ENCODE measurements at places on chromosomes 3 and 15.

DNA sequence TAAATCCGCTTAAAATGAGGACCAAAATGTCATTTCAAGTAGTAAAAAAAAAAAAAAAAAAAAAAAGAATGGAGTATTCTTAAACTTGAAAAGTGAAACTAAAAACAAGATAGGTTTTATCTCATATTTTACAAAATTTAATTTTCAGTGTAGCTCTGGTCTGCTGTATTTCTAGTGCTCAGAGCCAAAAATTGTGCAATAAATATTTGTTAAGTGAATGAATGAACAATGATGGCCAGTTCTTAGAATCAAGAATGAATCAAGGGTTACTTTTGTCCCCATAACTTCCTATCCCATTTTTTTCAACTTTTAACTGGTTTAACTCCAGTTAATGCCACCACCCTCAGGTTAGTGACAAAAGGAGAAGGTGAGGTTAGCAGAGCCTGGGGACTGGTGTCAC, 214.4 kb downstream of the ABHD5 start:
- no peak for DNase-seq

DNA sequence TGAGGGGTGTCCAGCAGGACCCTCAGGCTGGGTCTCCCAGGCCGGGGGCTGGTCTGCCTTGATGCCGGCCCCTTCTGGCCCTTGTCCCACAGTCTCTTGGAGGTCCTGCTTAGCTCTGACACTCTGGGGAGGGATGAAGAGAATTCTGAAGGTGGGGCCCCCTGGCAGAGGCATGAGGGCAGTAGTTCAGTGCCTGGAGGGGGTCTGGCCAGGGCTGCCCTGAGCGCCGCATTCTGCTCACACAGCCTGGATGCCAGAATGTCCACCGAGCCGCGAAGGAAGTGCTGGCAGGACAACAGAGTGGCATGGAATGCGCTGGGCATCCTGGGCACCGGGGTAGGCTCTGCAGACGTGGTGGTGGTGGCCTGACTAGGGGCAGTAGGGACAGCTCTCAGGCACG, 55.5 kb downstream of the SMAD6 start:
- no peak for DNase-seq

- DNase-seq, result no peak
Measured at GRCh38 chr15:41780266-41780665, 6.0 kb downstream of the MAPKBP1 start.

GRCh38 chr3:38260474-38260873, 5.1 kb upstream of the SLC22A13 start:
- no peak for DNase-seq

- DNase-seq, result no peak
Measured at GRCh38 chr15:29942143-29942542, 119.9 kb upstream of the TJP1 start.

DNA sequence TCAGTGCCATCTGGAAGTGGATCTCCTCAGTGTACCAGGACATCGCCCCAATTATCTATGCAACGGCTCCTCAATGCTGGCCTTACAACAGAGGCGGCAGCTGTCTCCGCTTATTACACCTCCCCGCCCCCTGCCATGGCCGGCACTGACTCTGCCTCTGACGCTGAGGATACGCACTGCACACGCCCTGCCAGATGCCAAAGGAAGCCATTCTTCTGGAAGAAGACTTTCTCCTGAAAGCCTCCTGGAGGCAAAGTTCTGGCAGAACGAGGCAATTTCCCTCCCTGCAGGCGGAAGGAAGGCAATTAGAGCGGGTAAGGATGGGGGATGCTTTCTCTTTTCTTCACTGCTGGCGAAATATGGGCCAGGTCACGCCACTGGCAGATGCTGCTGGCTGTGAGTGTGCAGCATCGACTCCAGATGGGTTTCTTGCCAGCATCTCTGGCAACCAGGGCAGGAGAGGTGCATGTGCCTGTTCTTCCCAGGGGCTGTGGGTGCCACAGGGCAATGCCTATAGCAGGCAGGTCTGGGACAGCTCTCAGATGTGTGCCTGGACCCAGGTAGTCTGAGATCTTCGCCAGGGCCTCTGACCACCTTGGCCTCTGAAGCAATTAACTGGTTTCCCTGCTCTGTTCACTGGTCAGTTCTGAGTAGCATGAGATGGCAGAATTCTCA, 62.2 kb upstream of the MRPS22 start:
- DNase-seq, result no peak

DNA sequence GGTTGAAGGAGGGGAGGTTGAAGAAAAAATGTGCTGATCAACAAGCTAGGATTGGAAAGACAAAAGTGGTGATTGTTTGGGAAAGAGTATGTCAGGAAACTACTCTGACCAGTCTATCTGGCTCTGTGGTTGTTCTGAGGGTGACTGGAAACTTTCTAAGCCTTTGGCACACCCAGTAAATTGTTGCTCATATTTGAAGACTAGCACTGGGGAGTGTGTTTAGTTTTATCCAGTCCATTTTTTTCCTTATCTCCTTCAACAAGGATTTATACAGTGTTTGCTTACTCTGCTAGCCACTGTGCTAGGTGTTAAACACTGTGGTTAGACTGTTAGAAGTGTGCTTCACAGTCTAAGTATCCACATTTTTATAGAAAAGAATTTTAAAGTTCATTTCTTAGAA, 28.8 kb downstream of the PPM1L start:
- no peak for DNase-seq

DNA sequence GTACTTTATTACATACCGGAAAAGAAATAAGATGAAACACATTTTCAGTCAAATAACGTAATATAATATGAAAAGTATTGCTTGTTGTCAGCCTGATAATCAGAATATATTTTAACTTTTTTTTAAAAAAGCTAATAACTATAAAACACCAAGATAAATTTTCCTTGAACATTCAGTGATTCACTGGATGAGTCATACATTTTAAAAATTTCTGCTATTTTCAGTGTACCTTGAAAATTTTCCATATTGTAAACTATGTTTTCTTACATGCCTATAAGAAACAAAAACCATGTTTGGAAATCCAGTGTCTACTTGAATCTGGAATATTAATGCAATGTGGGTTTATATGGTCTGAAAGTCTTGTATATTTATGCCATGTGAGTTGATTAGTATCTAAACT, 36.3 kb upstream of the MEIS2 start:
- DNase-seq, result no peak

DNA sequence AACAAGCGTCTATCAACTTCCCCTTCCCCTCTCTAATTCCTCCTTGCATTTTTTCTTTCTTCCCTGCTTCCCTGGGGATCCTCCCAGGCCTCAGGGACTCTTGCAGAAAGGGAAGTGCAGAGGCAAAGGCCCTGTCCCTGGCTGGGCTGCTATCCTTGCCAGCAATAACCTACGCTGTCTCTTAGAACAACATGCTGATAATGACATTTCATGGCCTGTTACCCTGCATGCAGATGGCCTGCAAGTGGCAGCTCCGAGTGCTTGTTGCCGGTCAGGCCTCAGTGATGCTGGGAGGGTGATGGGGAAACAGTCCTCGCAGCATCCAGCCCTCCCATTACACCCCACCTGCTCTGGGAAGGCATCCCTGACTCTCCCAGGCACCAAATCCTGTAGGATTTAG, 167.6 kb downstream of the RAB11A start:
- DNase-seq, result no peak

- no peak for DNase-seq
Measured at GRCh38 chr15:73370151-73370550, 1.4 kb upstream of the HCN4 start.

DNA sequence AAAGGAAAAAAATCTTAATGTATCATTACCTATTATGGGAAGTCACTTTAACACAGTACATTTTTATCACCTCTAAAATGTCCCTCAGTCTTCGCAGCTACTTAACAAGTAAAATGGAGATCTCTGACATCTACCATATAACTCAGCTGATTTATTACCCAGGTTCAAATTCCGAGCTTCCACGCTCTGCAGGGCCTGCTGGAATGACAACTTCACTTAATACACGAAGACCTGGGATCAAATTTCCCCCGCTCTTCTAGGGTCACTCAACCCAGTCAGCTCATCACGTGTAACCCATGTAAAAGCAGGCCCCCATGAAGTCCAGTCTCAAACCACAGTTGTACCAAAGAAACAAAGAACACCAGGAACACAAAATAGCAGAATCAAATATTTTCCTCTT, 44.2 kb upstream of the ACP3 start:
- no peak for DNase-seq

DNA sequence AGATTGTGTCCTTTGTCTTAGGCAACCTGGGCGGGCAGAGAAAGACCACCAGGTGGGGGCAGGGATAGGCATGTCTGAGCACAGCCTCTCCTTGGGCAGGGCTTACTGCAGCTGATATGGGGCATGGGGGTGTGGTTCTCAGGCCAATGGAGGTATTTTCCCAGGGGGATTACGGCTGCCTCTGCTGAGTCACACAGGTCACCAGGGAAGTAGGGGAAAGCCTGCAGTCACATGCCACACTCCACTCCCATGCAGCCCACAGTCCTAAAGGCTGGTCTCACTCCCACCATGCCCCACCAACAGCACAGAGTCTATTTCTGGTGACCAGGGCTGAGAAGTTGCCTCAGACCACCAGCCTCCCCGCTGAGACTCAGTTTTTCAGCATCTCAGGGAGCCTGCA, 466.4 kb downstream of the DIPK2A start:
- DNase-seq, result no peak

DNA sequence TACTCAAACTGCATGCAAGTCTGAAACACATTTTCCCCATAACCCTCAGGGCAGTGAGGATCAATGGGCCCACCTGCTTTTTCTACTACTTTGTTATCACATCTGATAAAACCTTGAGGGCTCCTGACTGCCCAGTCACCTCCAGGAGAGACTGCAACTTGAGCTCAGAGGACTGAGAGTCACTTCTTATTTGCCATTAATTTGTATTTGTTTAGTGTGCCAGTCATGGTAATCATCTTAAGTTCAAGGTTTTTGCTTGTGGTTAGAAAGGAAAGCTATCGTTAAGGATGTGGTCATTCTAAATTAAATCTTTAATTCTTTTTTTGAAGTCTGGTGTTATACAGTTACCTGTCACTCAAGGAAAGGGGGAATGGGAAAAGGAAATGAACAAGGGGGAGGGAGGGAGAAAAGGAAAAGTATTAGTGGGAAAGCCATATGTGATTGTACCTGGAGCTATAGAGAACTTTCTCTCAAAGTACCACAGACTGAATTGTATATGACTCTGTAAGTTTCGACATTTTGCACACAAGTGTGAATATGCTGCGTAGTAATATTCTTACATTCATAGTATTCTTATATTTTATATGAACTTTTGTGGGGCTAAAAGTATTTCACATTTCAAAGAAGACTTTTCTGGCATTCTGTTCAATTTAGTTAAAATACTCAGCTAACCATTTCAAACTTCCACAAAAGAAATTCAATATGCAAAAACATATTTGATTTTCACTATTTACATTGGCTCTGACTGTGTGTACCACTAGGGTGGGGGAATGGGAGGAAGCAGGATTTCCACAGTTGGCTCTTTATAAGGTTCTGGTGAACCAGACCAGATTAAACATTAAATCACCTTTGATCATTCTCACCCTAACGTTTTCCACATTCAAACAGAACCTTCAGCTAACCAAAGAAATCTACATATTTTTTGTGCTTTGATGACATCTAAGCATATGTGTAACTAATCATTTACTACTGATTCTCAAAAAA, 166.5 kb upstream of the ATP11B start:
- DNase-seq, result no peak

- DNase-seq, result no peak
Measured at GRCh38 chr3:101976473-101976872, 127.2 kb downstream of the NFKBIZ start.

DNA sequence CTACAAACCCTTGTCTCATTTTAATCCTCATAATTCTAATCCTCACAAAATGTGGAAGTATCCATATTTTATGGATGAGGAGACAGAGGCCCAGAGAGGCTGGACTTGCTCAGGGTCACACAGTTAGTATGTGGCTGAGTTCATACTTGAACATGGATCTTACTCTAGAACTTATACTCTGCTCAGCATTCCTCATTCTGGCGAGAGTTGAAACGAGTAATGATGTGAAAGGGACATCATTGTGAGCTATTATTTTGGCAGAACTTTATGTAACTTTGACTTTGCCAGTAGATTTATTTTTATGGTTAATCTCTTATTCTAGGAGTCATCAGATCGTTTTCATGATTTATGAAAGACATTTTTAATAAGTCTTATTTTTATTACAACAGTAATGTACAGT, 17.5 kb downstream of the AKAP13 start:
- DNase-seq, result no peak

DNA sequence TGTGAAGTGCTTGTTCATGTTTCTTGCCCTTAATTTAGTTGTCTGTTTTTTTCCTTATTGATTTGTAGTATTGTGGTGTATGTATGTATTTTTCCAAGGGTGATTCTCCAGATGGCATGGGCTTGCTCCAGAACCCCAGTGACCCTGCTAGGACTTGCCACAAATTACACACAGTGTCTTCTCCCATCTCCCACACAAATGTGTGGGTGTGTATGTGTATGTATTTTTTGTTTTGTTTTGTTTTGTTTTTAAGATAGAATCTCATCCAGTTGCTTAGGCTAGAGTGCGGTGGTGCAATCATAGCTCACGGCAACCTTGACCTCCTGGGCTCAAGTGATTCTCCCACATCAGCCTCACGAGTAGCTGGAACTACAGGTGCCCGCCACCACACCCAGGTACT, 36.2 kb upstream of the ARID3B start:
- DNase-seq, result no peak

DNA sequence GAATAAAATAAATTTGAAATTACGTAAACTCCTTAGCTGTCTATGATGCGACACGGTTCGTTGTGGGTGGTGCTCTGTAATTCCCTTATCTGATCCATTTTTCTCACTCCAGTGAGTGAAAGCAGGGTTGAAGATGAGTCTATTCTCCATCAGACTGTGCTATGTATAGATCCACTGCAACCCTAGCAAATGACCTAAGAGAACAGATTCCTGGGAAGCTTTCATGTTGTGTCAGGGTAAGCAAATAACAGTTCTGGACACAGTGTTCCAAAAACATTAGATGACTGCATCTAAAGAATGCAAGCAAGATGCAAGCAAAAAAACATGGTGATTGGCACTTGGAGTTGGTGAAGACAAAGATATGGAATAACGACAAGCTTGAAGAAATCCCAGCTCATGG, 239.3 kb downstream of the SLC9A9 start:
- DNase-seq, result no peak

DNA sequence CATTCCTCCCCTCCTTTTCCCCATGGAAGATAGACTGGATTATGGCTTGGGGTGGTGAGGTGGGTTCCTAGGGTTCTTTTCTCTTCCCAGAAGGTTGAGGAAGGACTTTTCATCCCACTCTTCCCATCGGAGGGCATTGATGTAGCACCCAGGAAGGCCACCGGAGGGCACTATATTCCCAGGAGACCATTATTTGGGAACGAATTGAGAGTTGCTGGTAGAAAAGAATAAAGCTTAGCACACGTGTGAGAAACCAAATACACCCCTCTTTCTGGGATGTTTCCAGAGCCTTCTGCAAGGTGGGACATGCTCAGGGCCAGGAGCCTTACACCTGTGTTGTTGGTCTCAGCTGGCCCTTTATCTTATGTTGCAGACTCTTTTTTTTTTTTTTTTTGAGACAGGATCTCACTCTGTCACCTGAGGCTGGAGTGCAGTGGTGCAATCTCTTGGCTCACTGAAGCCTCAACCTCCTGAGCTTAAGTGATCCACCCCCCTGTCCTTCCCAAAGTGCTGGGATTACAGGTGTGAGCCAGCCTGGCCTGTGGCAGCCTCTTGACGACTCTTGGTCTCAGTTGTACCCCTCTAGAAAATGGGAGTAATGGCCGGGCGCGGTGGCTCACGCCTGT, 6.3 kb upstream of the CDC25A start:
- peak; percentile 21 for DNase-seq
